Chondrocyte (in vitro differentiated cells): ENCODE measurements at places on chromosomes 6 and 20. TPM values are rescaled to one million over a fixed set of nuclear protein-coding genes. Genes with fewer than 3 reads are reported as not detected.

GRCh38 chr6:125922322-125922860 lies 34.2 kb upstream of the HINT3 start:
- no peak overlapping the region for H3K27ac ChIP-seq
- peaks cover 35% of the 10 kb centered on the region for H3K36me3 ChIP-seq
- H3K27me3 ChIP-seq: no peaks in the 10 kb centered on the region
- no peak for DNase-seq
- peaks cover 76% of the 10 kb centered on the region for H3K4me1 ChIP-seq
- no peak overlapping the region for H3K4me3 ChIP-seq

DNA sequence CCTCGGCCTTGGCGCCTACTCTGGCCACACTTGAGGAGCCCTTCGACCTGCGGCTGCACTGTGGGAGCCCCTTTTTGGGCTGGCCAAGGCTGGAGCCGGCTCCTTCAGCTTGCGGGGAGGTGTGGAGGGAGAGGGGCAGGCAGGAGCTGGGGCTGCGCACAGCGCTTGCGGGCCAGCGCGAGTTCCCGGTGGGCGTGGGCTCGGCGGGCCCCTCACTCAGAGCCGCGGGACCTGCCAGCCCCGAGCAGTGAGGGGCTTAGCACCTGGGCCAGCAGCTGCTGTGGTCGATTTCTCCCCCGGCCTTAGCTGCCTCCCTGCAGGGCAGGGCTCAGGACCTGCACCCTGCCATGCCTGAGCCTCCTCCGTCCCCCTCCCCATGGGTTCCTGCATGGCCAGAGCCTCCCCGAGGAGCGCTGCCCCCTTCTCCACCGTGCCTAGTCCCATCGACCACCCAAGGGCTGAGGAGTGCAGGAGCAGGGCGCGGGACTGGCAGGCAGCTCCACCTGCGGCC lies 136.8 kb downstream of the EPHA7 start:
- no peaks in the 10 kb centered on the region for H3K4me1 ChIP-seq
- no peak overlapping the region for H3K27ac ChIP-seq
- no peak overlapping the region for H3K4me3 ChIP-seq
- H3K27me3 ChIP-seq: no peaks in the 10 kb centered on the region

DNA sequence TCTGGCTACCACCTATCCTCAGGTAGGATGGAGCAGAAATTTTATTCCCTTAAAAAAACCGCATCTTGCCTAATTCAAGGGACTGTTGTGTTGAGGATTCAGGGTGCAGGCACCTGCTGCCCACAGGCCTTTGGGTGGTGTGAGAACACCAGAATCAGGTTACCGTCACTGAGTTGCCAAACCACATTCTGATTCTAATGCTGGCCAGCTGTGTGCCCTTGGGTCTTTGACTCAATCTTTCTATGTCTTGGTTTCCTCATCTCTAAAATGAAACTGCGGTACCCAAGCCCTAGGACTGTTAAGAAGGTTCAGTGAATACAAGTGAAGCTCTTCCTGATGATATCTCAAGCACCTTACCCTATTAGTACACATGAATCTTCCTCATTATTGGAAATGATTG lies 827.3 kb downstream of the DHX35 start:
- DNase-seq: no peak
- no peak overlapping the region for H3K27ac ChIP-seq
- H3K4me3 ChIP-seq: no peak overlapping the region

DNA sequence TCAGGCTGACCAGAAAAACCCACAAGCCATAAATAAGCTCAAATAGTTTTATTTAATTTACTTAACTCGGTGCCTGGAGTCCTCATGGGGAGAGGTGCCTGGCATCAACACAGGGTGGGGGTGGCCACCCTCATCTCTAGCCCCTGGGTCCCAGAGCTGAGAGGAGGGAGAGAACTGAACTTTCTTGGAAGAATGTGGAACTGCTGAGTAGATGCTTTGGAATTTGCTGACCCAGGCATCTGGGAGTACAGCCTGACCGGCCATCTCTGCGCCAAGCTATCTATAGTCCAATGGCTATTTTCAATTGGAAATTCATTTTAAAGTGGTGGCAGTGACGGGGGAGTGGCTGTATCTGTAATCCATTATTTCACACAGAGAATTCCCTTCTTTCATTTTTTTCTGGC lies 104.8 kb downstream of the CDH26 start:
- peaks cover 36% of the 10 kb centered on the region for H3K4me1 ChIP-seq
- peak overlapping the region; percentile 20 for H3K4me3 ChIP-seq
- H3K27ac ChIP-seq: peak overlapping the region; percentile 87
- H3K27me3 ChIP-seq: peaks cover 7% of the 10 kb centered on the region
- H3K36me3 ChIP-seq: no peaks in the 10 kb centered on the region
- DNase-seq: no peak

GRCh38 chr20:50611128-50611810 lies 80.1 kb downstream of the RIPOR3 start:
- no peak overlapping the region for H3K4me3 ChIP-seq
- H3K27ac ChIP-seq: no peak overlapping the region
- no peaks in the 10 kb centered on the region for H3K4me1 ChIP-seq
- DNase-seq: no peak

DNA sequence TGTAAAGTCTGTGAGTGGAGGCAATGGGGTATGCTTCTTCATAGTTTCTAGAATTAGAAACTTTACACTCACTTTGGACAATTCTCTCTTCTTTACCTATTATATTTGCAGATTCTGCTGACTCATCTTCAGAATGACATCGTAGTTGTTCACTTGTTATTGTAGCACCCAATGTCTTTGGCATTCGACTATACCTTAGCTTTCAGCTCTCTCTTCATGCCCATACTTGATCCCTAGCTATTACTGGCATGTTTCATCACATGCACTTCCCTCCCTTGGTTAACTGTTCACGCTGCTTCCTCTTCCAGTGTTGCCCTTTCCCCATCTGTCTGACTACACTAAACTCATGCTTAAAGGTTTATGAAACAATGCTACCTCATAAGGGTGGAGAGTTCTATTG lies 298.1 kb upstream of the TCF21 start:
- no peaks in the 10 kb centered on the region for H3K36me3 ChIP-seq
- no peak for DNase-seq
- H3K4me3 ChIP-seq: no peak overlapping the region
- peaks cover 9% of the 10 kb centered on the region for H3K4me1 ChIP-seq
- no peak overlapping the region for H3K27ac ChIP-seq
- H3K27me3 ChIP-seq: no peaks in the 10 kb centered on the region

GRCh38 chr6:49454787-49455709 lies 8.0 kb downstream of the MMUT start:
- H3K36me3 ChIP-seq: peaks cover 11% of the 10 kb centered on the region
- DNase-seq: no peak
- H3K4me1 ChIP-seq: no peaks in the 10 kb centered on the region
- no peak overlapping the region for H3K4me3 ChIP-seq
- H3K27me3 ChIP-seq: no peaks in the 10 kb centered on the region
- H3K27ac ChIP-seq: no peak overlapping the region

- H3K4me3 ChIP-seq: no peak overlapping the region
- H3K27ac ChIP-seq: no peak overlapping the region
- peaks cover 35% of the 10 kb centered on the region for H3K4me1 ChIP-seq
- DNase-seq: no peak
Observed at GRCh38 chr20:9035126-9035525, 33.8 kb upstream of the PLCB4 start.

The CAGE1 gene
- not detected in 3 replicates for total RNA-seq

The KHDRBS2 gene
- not detected in 3 replicates for total RNA-seq

The CCN6 gene
- total RNA-seq: not detected in 3 replicates

The TUBB1 gene
- 0.15 TPM in 1 of 3 replicates, not detected in the others for total RNA-seq

The DLK2 gene
- 0.29 to 1.3 TPM (median 1.1 TPM) in 3 replicates for total RNA-seq
